Left forelimb (tissue), 1 donor: ENCODE measurements at places on chromosomes 2 and 18.

DNA sequence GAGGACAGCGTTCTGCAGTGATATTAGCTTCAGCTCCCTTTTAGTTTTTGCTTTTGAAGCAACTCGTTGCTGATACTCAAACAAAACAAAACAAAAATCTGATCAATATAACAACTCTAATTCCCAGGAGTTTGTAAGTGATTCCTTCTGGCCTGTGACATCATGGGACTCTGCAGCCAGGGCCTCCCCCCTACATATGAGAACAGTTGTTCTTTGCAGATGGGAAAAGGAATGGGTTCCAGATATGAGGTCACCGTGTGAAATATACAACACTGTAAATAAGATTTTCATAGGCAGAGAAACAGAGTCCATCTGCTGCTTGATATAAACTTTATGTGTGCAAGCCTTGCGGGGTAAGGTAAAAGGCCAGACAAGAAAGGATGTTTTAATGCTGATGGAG lies 56.7 kb downstream of the DIS3L2 start:
- DNase-seq, result no peak

DNA sequence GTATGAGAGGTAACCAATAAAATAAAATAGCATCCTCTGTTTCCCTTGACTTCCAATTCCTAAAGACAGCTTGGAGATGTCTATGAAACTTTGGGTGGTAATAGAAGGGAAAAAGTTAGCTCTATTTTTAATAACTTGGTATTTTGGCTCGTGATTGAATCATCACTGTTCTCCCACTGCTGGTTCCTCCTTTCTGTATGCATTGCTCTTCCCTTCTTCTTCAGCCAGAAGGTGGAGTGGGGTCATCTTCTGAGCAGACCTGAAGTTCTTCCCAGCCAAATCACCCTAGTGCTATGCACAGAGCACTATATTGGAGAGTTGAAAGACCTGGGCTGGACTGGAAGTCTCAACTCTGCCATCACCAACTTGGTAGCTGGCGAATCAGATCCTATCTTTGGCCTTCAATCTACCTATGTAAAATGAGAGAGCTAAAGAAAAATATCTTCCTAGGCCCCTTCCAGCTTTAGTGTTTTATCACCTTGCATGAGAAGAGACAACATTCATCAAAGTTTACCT lies 54.1 kb downstream of the CPO start:
- no peak for DNase-seq

GRCh38 chr2:29223851-29224692 lies 108.9 kb downstream of the CLIP4 start:
- DNase-seq, result no peak

DNA sequence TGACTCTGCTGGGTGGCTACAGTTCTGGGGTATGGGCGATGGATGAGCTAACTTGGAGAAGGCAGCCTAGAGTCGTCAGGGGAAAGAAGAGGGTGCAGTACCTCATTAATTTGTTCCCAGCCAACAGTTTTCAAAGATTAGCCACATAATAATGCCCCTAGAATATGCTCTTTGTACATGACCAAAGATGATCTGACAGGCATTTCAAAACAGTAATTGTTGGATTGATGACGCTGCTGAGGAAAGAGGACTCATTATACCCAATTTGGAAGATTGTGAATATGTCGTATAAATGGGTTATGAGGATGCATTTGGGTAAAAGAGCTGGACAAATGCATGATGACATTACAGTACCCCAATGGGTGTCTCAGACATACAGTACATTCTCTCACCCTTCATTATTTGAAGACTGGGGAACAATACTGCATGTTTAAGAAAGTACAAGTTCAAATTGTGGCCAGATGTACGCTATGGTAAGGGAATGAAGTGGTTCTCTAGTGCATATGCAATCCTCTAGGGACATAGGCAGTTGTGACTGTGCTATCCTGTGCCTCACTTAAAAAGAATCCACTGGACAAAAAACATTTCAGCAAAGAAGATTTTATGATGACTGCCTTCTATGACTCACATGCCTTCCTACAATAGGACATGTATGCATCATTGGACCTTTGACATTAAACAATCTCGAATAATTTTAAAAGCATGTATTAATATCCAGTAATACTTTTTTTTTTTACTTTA lies 233.2 kb downstream of the CNTNAP5 start:
- DNase-seq, result no peak

DNA sequence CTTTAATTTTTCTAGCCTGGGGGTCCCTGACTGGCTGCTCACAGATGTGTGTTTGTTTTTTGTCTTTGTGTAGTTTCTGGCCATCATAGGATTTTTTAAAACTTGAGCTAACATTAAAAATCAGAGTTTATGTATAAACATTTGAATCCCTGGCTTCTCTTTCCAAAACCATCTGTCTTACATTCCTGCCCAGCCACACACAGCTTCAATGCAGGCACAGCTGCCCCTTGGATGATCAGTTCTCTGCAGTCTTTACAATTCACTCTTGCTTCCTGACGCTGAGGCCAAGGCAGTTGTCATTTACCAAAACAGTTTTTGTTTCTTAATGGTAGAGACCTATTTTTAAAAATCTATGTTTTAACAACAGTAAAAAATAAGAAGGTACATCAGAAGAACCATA lies 169.2 kb upstream of the LRRTM1 start:
- no peak for DNase-seq

GRCh38 chr2:118817469-118817868 lies 30.0 kb downstream of the EN1 start:
- DNase-seq, result no peak

DNA sequence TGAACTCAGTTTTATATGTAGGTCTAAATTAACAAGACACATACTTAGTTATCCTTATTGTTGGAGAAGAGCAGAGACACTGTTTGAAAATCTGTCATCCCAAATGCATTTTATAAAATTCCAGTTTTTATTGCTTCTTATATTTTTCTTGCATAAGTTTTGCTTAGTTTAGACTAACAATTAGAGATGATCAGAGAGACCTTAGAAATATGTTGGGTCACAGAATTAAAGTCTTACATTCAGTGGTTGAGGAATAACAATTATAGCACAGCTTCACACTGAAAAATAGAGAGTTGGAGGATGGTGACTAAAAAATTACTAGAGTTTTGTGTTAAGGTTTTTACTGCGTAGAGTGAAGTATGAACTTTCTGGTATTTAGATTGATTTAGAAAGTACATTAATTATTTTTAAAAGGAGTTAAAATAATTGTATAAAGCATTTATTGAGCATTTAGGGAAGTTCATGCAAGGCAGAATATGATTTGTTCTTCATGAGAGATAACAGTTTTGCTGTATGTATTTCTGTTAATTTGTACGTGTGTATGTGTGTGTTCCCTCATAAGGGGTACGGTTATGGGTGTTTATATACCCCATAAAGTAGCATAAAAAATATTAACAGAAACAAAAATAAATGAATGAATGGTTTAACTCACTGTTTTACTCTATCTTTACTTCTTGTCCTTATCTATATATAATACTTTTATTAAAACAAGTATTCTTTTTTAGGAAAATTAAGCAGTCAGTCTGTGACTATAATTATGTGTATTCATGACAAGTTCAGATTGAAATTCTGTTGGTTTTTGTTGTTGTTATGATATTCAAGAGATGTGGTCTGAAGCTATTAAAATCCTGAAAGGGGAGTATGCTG lies 31.2 kb downstream of the DDX1 start:
- DNase-seq, result no peak

DNA sequence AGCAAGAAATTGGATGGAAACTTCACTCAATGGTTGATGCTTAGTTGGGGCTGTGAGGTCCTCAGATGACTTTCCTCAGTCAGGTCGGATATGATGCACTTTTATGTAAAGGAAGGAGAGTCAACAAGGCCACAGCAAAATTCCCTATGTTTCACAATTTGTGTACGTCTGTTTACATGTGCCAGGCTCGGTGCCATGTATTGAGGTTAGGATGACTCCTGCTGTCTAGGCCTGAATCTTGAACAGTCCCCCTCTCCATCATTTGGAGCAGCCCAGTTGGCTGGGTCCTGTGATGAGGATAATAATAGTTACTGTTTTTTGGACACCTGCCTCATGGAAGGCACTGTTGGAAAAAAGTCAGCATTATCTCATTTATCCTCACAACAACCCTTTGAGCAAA lies 43.1 kb downstream of the VSNL1 start:
- no peak for DNase-seq

- DNase-seq, result peak; percentile 68
Measured at GRCh38 chr18:12911025-12911928, 27.2 kb upstream of the PTPN2 start.

- DNase-seq, result no peak
Measured at GRCh38 chr2:241408849-241409248, 52.8 kb downstream of the FARP2 start.

DNA sequence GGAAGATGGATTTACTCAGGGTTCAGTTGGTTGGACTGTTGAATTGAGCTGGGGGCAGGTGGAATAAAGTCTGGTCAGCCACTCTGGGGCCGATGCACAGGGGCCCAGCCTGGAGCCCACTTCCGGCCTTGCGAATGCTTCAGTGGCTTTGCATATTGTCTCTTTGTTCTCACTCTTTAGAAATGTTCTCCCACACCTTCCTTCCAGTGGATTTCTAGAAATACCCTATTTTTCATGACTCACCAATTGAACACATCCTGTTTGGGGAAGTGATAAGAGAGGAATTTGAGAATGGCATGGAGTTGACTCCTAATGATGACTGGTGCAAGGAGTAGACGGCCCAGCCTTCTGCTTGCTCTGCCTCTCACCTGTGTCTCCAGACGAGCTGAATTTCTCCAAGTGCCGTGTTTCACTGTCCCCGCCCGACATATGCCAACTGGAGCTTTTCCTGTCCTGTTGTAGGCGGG lies 28.1 kb downstream of the ASAP2 start:
- DNase-seq, result no peak

DNA sequence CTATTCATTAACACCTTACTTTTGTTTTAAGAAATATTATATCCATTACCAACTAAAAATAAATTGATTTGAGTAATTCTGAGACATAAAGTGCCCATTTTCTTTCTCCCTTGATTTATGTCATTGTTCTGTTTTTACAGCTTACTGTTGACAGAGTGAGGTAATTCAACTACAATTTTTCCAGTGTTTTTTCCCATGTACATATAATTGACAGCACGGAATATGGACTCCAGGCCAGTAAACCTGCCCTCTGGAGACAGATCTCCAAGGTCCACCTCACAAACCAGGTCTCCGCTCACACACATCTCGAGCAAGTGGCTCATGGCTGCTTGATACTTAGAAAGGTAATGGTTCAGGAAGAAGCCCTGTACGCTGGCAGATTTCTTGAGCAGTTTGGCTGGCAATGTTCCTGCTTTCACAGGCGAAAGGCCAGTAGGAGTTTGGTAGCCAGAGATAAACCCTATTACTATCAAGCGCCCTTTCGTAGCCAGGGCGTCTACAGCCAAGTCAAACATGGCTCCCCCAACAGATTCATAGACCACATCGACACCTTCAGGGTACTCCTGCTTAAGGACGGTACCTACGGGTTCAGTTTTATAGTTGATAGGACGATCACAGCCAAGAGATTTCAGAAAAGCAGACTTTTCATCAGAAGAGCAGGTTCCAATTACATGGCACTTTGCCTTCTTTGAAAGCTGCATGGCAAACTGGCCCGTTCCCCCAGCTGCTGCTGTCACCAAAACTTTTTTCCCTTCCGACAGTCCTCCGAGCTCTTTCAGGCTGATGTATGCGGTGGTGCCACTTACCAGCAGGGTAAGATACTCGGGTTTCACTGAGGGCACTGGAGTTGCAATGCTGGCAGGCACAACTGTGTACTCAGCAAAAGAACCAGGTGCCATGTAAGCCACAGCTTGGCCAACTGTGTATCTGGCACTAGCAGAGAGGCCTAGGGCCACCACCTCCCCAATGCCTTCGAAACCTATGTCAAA lies 7.4 kb downstream of the PTGR3 start:
- no peak for DNase-seq

- DNase-seq, result no peak
Measured at GRCh38 chr18:9328776-9329175, 5.8 kb upstream of the TWSG1 start.

DNA sequence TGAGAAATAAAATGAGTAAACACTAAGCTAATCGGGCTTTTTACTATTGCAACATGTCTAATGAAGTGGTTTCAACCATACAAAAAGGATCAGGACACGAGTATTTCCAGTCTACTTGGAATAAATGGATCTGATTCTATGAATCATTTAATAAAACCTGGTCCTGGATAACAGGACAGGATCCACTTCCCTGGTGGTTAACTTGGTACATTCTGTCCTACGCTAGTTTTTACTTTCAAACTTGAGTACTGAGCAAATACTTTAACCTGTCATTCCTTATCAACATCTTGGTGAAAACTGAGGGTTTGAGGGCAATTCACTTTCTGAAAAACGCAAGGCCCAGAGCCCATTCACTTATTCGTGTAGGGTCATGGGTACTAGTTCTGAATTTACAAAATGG lies 33.5 kb downstream of the CHST10 start:
- no peak for DNase-seq

- DNase-seq, result no peak
Measured at GRCh38 chr2:194714541-194714940, 942.5 kb upstream of the SLC39A10 start.

DNA sequence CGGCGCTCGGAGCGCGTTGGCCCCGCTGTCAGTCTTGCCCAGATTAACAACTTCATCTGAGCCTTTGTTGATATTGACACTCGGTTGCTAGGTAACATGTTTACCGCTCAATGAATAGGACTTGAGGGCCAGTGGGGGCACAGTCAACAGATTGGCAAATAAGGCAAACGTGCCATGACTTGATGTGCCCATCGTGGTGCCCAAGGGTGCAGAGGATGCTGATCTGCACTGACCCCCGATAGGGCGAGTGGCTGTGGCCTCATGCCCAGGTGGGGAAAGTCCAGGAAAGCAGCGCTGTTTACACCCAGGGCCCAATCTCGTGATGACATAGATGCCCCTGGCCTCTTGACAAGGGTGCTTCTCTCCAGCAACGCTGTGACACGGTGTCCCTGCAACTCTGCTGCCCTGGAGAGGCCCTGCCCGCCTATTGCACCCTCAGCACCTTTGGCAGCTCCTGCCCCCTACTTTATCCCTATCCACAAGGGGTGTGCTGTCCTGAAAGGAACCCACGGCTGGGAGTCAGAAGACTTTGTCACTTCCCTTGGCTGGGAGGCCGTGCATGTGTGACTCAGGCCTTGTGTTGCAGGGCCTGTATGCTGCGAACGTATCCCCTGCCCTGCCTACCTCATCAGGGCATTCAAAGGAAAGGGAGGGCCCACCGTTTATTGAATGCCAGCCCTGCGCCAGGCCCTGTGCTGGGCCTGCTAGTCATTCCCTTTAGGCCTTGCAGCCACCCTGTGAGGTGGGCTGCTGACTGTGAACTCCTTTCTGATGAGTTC lies 158.0 kb downstream of the INHBB start:
- no peak for DNase-seq

DNA sequence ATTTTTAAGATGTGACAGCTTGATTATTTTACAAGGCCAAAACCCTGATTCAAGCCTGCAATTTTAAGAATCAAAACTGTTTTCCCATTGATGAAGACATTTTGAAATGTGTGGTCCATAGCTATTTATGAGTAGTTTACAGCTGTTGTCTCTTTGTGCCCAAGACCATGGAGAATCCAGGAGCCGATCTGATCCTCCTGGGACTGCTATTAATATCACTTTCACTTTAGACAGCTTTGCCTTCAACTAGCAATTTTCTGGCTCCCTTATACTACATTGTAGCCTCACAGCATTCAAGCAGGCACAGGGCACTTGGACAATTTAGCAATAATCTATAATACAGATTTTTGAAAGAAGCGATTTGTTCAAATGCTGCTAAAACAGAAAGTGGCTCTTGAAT lies 172.9 kb downstream of the SLC8A1 start:
- no peak for DNase-seq

GRCh38 chr2:61619561-61619960 lies 81.4 kb upstream of the XPO1 start:
- DNase-seq, result no peak

GRCh38 chr2:95276244-95276887 lies 2.1 kb downstream of the PROM2 start:
- DNase-seq, result no peak

GRCh38 chr2:67216103-67216502 lies 181.0 kb upstream of the ETAA1 start:
- no peak for DNase-seq
